Thymus (tissue), 14 donors: ENCODE measurements at places on chromosomes 16 and 17. TPM values are rescaled to one million over a fixed set of nuclear protein-coding genes. Genes with fewer than 3 reads are reported as not detected.

The TSC2 gene
- total RNA-seq = 22.7 TPM

GRCh38 chr16:88939972-88940861 lies 36.8 kb downstream of the CBFA2T3 start:
- peaks cover 16% of the 10 kb centered on the region for H3K36me3 ChIP-seq
- H3K4me3 ChIP-seq = peak overlapping the region; percentile 82
- DNase-seq = no peak
- peak overlapping the region; percentile 83 for H3K27ac ChIP-seq
- peaks cover 52% of the 10 kb centered on the region for H3K4me1 ChIP-seq

DNA sequence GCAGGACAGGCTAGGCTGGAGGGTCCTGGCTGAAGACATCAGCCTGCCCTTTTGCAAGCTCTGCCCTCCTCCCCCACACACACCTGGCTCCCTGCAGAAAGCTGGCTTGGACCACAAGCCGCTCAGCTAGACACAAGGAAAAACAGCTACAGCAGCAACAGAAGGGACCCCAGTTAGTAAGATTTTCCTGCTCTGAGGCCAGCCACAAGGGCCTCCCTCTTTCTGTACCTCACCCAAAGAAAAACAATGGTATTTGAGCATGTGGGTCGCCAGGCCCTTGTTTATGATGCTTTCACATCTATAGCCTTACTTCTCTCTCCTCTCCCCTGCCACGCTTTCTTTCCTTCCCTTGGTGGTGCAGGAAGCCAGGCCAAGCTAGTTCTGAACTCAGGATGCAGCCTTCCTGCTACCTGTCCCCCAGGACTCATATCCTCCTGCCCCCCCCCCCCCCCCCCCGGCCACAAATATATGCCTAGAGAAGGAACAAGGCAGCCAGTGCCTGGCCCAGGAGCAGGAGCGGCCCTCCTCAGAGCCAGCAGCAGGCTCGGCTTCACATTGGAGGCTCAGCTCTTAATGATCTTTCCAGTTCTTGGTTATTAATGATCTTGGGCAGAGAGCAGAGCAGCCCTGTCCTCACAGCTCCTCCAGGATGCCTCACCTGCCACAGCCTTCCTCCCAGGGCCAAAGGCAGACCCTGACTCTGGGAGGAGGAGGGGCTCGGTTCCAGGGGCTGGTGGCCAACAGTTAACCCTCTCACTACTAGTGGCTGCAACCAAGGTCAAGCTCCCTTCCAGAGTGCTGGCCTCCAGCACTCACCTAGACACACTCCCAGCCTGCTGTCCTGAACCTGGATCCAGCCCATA lies 19.5 kb downstream of the GRIN2C start:
- no peak overlapping the region for H3K4me3 ChIP-seq
- DNase-seq = no peak
- peaks cover 5% of the 10 kb centered on the region for H3K36me3 ChIP-seq
- H3K27me3 ChIP-seq = peaks cover 24% of the 10 kb centered on the region
- H3K4me1 ChIP-seq = peaks cover 11% of the 10 kb centered on the region

- no peak overlapping the region for H3K4me3 ChIP-seq
- no peak for DNase-seq
- H3K4me1 ChIP-seq = peaks cover 10% of the 10 kb centered on the region
- no peaks in the 10 kb centered on the region for H3K36me3 ChIP-seq
- no peak overlapping the region for H3K27ac ChIP-seq
Measured at GRCh38 chr17:42270170-42270535, 6.0 kb downstream of the STAT5B start.

The TPPP3 gene
- 1.6 TPM for total RNA-seq

GRCh38 chr16:77376358-77376757 lies 58.5 kb downstream of the ADAMTS18 start:
- H3K27ac ChIP-seq = no peak overlapping the region
- no peaks in the 10 kb centered on the region for H3K36me3 ChIP-seq
- H3K4me3 ChIP-seq = no peak overlapping the region
- DNase-seq = no peak
- H3K27me3 ChIP-seq = no peaks in the 10 kb centered on the region

DNA sequence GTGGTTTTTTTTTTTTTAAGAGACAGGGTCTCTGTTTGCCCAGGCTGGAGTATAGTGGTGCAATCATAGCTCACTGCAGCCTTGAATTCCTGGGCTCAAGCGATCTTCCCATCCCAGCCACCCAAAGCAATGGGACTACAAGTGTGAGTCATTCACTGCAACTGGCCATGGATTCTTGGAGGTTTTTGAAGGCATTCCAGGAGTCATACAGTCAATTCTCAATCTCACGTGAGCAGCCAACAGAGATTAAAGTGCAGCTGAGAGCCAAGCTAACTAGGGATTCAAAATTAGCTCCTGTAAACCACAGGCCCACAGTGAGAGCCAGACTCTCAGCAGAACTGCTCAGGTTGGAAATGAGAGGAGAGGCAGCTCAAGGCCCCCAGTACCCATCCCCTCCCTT lies 30.2 kb downstream of the XPO6 start:
- H3K27me3 ChIP-seq = no peaks in the 10 kb centered on the region
- DNase-seq = no peak
- peak overlapping the region; percentile 43 for H3K27ac ChIP-seq
- H3K4me3 ChIP-seq = no peak overlapping the region
- H3K36me3 ChIP-seq = peaks cover 37% of the 10 kb centered on the region

- H3K27me3 ChIP-seq = peaks cover 7% of the 10 kb centered on the region
- no peak overlapping the region for H3K27ac ChIP-seq
- H3K4me3 ChIP-seq = no peak overlapping the region
- H3K36me3 ChIP-seq = no peaks in the 10 kb centered on the region
- no peak for DNase-seq
- H3K4me1 ChIP-seq = no peaks in the 10 kb centered on the region
Measured at GRCh38 chr16:19084139-19084538, 16.7 kb downstream of the COQ7 start.

- H3K4me1 ChIP-seq = no peaks in the 10 kb centered on the region
- no peaks in the 10 kb centered on the region for H3K27me3 ChIP-seq
- DNase-seq = no peak
- no peaks in the 10 kb centered on the region for H3K36me3 ChIP-seq
- no peak overlapping the region for H3K27ac ChIP-seq
Measured at GRCh38 chr17:66275651-66276050, 26.8 kb upstream of the PRKCA start.
